ENCODE measurements at places on chromosomes 1 and 21.

GRCh38 chr1:180962178-180962577 lies 49.5 kb downstream of the KIAA1614 start:
- no peak for DNase-seq

DNA sequence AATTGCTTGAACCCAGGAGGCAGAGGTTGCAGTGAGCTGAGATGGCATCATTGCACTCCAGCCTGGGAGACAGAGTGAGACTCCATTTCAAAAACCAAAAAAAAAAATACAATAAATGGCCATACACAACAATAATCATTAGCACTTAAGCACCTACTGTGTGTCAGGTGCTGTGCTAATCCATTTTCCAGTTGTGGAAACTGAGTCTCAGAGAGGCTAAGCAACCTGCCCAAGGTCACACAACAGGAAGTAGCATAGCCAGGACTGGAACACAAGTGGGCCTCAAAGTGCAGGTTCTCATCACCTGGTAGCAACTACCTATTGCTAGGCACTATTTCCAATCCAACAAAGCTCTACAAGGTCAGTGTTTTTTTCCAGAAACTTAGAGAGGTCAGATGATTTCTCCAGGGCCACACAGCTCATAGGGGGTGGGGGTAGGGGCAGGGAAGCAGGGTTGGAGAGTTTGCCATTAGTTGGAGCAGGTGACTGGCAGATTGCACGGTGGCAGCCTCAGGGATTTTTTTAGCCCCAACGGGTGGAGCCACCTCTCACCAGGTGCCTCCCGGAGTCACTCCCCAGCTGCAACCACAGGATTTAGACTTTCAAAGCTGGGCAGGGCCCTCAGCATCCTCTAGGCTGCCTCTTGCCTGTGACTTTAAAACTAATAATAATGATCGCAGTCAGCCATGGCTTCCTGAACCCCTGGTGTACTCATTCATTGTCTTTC lies 52.5 kb upstream of the ID3 start:
- DNase-seq, result no peak

DNA sequence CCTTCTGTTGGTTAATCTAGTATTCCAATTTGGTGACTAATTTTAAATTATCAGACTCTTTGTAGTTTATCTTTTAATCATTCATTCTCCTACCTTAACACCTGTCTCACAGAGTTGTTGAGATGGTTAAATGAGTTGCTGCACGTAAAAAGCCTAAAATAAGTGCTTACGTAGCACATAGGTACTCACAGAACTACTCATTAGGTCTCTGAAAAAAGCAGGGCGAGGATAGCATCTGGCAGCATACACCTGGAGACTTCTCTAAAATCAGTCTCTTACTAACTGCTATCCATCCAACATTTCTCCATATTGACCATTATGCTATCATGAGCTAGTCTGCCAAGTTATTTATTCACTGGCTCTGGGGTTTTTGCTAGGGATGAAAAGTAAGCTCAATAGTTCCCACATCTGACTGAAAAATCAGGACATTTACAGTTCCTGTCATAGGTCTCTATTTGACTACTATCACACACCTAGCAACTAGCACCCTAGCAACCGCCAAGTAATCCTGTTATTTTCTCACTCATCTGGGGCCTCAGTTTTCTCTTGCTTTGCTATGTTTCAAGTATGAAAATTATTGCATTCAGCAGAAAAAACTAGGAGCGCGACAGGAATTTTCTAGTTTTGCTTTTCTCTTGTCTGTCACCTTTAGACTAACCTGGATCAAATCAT lies 11.2 kb downstream of the CSDE1 start:
- no peak for DNase-seq

DNA sequence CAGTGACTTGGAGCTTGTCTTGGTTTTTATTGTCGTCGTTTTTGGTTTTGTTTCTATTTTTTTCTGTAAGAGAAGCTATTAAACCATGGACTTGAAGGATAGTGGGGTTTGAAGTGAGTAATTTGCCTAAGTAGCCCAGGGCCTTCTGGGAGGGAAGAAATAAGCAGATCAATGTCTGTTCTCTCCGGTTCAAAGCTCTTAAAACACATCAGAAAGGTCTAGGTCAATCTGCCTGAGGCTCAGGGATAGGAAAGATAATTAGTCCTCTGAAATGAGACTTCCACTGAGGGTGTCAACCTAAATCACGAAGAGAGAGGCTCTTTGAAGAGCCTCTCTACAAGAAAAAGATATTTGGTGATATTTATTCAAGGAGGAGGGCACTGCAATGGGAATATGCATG lies 178.0 kb downstream of the MATN1 start:
- no peak for DNase-seq

- peak; percentile 94 for DNase-seq
These were observed 1.1 kb upstream of the UBE2Q1 start for GRCh38 chr1:154559466-154560044.

DNA sequence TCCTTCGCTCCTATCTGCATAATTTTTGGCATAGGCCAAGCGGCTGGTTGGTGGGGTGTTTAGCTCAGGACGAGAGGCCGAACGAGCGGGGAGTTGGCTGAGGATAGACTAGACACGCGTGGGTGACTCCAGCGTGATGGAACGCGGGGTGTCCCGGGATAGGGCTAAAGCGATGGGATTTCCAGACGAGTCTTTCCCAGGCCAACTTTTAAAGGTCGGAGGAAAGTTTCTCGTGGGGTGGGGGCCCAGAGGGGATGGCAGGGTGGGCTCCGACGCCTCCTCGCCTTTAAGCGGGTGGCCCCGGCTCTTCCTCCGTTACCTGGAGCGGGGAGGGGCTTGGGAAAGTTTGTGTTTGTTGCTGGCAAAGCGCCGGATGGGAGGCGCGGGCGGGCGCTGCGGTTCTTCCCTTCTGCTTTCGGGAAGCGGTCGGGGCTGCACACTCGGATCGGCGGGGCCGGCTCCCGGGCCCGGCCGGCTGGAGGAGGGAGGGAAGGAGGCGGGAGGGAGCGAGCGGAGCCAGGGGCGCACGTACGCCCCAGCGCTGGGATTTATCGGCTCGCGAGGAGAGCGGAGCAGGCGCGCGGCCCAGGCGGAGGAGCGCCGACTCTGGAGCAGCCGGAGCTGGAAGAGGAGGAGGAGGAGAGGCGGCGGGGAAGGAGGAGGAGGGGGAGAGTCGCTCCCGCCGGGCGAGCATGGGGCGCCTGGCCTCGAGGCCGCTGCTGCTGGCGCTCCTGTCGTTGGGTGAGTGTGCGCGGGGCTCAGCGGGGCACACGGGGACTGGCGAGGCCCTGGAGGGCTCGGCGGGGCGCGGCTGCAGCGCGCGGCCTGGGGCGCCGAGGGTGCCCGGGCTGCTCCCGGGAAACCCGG lies at the start of gene PTGFRN:
Gene PTGFRN, plus strand, starts transcription at position 405 of the 867 bp plus-strand sequence. Its CDS starts 288 bp downstream, at position 693.
- peak; percentile 4 for DNase-seq

DNA sequence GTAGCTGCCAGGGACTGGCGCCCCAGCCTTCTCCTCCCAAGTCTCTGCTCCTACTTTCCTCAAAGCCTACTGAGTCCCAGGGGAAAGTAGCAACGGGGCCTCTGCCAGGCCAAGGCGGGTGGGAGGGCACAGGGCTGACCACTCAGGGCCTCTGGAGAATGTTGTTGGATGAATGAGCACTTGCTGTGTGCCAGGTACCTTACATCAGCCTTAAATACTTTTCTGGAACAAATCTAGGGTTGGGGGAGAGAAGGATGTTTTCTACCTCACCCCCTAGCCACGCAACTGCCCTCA lies 119.3 kb upstream of the ZBTB40 start:
- no peak for DNase-seq
